ENCODE measurements at places on chromosomes 2 and 18.

DNA sequence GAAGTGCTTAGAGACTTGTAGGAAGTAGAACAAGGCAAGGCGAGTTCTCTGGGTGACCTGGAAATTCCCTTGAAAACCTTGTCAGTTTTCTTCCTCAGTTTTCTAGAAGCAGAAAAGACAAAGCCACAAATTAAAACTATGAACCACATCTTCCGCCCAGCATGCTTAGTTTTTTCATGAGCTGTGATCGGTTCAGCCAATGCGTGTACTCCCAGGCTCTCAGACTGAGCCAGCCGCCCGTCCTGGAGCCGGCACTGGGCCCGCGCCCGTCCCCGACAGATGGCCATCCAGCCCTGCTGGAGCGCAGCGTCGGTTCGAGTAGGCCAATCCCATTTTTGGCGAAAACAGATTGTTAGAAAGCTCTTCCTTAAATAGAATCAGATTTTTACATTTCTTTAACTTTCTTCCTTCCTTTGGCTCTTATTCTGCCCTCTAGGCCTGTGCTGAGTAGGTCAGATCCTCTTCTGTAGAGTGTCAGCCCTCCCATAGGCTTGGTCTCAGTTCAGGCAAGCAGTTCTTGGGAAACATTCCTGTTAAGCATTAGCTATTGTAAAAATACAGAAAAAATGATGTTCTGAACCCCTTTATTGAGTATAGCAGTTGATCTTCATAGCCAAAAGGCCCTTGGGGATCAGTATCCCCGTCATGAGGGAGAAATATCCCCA lies 112.5 kb downstream of the NCK2 start:
- H3K36me3 ChIP-seq: no peaks in the 10 kb centered on the region
- H3K4me1 ChIP-seq: no peaks in the 10 kb centered on the region
- H3K27me3 ChIP-seq: no peaks in the 10 kb centered on the region

DNA sequence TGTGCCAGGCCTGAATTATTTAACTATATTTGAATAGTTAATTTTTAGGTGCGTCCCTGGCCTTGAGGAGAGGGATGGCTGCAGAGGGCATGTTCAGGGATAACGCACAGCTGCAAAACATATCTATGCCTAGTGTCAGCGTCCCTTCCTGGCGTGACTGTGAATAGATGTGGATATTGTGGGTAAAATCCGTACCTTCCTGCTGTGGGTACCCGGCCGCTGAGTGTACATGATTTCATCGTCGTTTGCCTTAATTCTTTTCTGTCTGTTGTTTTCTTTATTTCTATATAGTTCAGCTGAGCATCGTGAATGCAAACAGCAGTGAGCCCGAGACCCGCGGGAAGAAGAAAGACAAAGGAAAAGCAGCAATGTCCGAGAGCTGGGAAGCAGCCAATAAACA lies 25.0 kb upstream of the MC2R start:
- no peaks in the 10 kb centered on the region for H3K36me3 ChIP-seq
- no peak for DNase-seq
- H3K27ac ChIP-seq: no peak overlapping the region
- H3K4me1 ChIP-seq: no peaks in the 10 kb centered on the region
- H3K4me3 ChIP-seq: no peak overlapping the region
- H3K27me3 ChIP-seq: no peaks in the 10 kb centered on the region

DNA sequence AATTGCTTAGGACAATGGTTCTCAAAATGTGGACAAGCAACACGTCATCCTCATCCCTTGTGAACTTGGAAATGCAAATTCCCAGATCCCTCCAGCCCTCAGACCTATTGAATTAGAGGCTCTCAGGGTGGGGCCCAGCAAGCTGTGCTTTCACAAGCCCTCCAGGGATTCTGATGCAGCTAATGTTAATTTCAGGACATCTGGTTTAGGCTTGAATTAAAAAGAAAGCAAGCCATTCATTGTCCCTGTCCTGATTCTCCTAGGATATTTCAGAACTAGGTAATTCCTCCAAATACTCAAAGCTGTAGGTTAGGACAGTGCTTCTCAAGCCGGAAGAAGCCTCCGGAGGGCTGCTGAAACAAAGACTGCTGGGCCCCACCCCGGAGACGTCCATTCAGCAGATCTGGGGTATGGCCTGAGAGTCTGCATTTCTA lies 26.0 kb upstream of the GLI2 start:
- H3K4me3 ChIP-seq: no peak overlapping the region
- no peaks in the 10 kb centered on the region for H3K36me3 ChIP-seq
- peak; percentile 36 for DNase-seq

- H3K4me3 ChIP-seq: no peak overlapping the region
- H3K4me1 ChIP-seq: no peaks in the 10 kb centered on the region
- DNase-seq: no peak
- no peak overlapping the region for H3K27ac ChIP-seq
- no peaks in the 10 kb centered on the region for H3K27me3 ChIP-seq
Observed at GRCh38 chr18:33210575-33211189, 229.8 kb downstream of the CCDC178 start.

DNA sequence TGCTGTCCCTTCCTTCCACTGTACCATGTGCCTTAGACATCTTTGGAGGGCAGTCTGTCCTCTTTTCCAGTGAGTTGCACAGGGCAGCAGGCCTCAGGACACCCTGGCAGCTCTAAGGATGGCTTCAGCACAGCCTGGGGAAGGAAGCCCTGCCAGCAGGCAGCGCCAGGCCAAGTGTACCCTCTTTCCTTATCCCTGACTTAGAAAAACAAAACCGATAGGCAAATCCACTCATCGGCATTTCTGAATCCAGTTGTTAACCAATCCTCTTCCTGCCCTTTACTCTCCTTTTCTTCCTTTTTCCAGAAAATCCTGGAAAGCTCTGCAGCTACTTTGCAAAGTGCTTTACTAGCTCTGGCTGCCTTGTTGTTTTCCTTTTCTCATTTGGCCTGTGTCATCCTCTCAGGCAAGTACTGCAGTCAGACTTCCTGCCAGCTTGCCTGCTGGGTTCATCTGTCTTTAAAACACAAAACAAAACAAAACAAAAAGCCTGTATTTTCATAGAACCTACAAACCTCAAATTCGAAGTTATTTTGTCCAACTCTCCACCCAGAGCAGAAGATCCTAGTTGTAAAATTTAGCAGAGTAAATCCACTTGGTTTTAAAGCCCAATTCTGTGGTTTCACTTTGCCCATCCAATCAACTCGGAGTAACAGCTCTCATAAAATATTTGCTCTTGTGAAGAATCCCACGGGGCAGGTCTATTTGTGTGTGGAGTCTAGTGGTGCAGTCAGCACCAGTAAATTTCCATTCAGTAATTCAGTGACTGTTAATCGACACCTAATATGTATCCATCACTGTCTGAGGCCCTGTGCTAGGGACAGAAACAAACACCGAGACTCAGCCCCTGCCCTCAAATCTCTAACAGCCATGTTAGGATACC lies 45.2 kb downstream of the PCBP1 start:
- peak; percentile 56 for DNase-seq
- no peaks in the 10 kb centered on the region for H3K36me3 ChIP-seq
- peaks cover 33% of the 10 kb centered on the region for H3K4me1 ChIP-seq
- peak overlapping the region; percentile 86 for H3K27ac ChIP-seq

- H3K4me3 ChIP-seq: no peak overlapping the region
- H3K27me3 ChIP-seq: no peaks in the 10 kb centered on the region
- no peaks in the 10 kb centered on the region for H3K36me3 ChIP-seq
- H3K4me1 ChIP-seq: no peaks in the 10 kb centered on the region
Observed at GRCh38 chr2:177155631-177156030, 57.0 kb upstream of the HNRNPA3 start.

GRCh38 chr2:163612332-163612731 lies 123.5 kb downstream of the FIGN start:
- DNase-seq: no peak
- no peak overlapping the region for H3K4me3 ChIP-seq
- H3K27ac ChIP-seq: no peak overlapping the region
- H3K36me3 ChIP-seq: no peaks in the 10 kb centered on the region
- no peaks in the 10 kb centered on the region for H3K4me1 ChIP-seq

DNA sequence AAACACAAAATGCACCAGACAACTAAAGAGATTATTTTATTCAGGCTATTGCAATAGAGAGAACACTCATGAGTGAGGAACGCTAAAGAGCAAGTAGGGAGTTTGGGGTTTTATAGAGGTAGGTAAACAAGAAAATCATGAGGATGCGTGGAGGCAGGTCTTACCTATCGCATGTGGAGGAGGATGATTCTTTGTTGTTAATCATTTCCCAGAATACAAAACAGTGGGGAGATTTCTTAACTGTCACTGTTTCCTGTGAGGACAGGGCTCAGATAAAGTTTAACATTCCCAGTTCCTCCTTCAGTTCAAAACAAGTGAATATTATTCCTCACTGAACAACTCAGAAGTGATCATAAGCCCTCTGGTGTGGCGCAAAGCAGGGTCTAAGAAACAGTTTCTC lies 156.1 kb upstream of the MGAT5 start:
- no peak for DNase-seq
- no peaks in the 10 kb centered on the region for H3K36me3 ChIP-seq
- no peak overlapping the region for H3K27ac ChIP-seq
- no peak overlapping the region for H3K4me3 ChIP-seq
- H3K4me1 ChIP-seq: peaks cover 4% of the 10 kb centered on the region

GRCh38 chr2:44938287-44939105 lies 3.0 kb upstream of the SIX3 start:
- no peak overlapping the region for H3K4me3 ChIP-seq
- H3K27ac ChIP-seq: no peak overlapping the region
- peaks cover 20% of the 10 kb centered on the region for H3K4me1 ChIP-seq
- H3K27me3 ChIP-seq: peaks cover 5% of the 10 kb centered on the region
- no peak for DNase-seq
- no peaks in the 10 kb centered on the region for H3K36me3 ChIP-seq

GRCh38 chr2:135948642-135949355 lies 36.6 kb downstream of the DARS1 start:
- DNase-seq: no peak
- no peak overlapping the region for H3K4me3 ChIP-seq
- H3K4me1 ChIP-seq: peaks cover 4% of the 10 kb centered on the region
- H3K36me3 ChIP-seq: no peaks in the 10 kb centered on the region

DNA sequence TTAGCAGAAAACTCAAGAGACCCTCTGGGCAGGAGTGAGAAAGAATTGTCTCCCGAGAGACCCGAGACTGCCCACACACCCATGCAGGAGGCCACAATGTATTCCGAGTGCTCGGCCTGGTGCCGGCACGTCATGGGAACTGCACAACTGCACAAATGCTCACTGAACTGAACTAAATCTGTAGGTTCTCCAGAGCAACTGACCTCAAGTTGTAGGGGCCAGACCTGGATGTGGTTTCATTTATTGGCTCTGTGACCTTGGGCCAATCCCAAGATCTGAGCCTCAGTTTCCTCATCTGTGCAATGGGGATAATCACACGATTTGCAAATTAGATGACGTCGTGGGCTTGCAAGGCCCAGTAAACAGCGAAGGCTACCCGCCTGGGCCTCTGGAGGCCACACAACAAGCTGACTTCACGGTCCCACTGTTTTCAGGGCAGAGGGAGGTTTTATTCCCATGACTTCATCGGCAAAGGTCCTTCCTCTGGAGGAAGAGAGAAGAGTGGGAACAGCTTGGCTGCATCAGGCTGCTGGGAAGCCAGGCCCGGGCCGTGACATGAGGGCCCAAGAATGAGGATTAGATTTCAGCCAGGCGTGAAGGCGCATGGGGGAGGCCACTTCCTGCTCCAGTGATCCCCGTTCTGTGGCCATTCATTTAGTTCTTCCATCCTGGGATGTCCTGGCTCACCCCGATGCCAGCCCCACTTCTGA lies 3.6 kb upstream of the ERFE start:
- H3K4me1 ChIP-seq: no peaks in the 10 kb centered on the region
- H3K27me3 ChIP-seq: no peaks in the 10 kb centered on the region
- no peak for DNase-seq
- H3K27ac ChIP-seq: no peak overlapping the region
- no peak overlapping the region for H3K4me3 ChIP-seq
- no peaks in the 10 kb centered on the region for H3K36me3 ChIP-seq

GRCh38 chr2:221572821-221573429 lies 821 bp upstream of the EPHA4 start:
- H3K27me3 ChIP-seq: no peaks in the 10 kb centered on the region
- peaks cover 5% of the 10 kb centered on the region for H3K4me1 ChIP-seq
- peak overlapping the region; percentile 91 for H3K27ac ChIP-seq
- DNase-seq: peak; percentile 58

DNA sequence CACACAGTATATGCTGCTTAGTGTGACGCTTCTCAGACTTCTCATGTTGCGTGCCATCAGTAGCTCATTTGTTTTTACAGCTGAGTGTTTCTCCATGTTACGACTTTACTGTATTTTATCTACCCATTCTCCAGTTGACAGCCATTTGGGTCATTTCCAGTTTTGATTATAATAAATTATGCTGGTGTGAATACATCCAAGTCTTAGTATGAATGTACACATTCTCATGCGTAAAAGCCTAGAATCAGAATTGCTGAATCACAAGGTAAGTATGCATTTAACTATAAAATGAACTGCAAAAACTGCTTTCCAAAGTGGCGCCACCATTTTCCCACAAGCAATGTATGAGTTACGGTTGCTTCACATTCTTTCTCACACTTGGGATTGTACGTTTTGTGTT lies 184.2 kb upstream of the SLC35G4 start:
- no peaks in the 10 kb centered on the region for H3K4me1 ChIP-seq
- H3K27ac ChIP-seq: no peak overlapping the region
- H3K4me3 ChIP-seq: no peak overlapping the region
- H3K36me3 ChIP-seq: no peaks in the 10 kb centered on the region
- no peaks in the 10 kb centered on the region for H3K27me3 ChIP-seq

- H3K27me3 ChIP-seq: no peaks in the 10 kb centered on the region
- no peaks in the 10 kb centered on the region for H3K36me3 ChIP-seq
- no peak overlapping the region for H3K27ac ChIP-seq
- no peak overlapping the region for H3K4me3 ChIP-seq
Observed at GRCh38 chr2:104678181-104678580, 175.7 kb upstream of the POU3F3 start.

GRCh38 chr2:12773586-12774394 lies 57.1 kb downstream of the TRIB2 start:
- H3K4me3 ChIP-seq: no peak overlapping the region
- H3K4me1 ChIP-seq: peaks cover 8% of the 10 kb centered on the region
- H3K36me3 ChIP-seq: no peaks in the 10 kb centered on the region
- H3K27ac ChIP-seq: no peak overlapping the region
- no peak for DNase-seq

GRCh38 chr2:102051692-102052277 lies 60.0 kb downstream of the IL1R2 start:
- DNase-seq: no peak
- H3K27me3 ChIP-seq: no peaks in the 10 kb centered on the region
- no peak overlapping the region for H3K4me3 ChIP-seq
- peaks cover 33% of the 10 kb centered on the region for H3K4me1 ChIP-seq
- H3K27ac ChIP-seq: peak overlapping the region; percentile 31
- no peaks in the 10 kb centered on the region for H3K36me3 ChIP-seq

GRCh38 chr2:9110893-9111569 lies 95.6 kb upstream of the ASAP2 start:
- H3K4me3 ChIP-seq: no peak overlapping the region
- no peaks in the 10 kb centered on the region for H3K36me3 ChIP-seq
- DNase-seq: no peak
- no peaks in the 10 kb centered on the region for H3K27me3 ChIP-seq
- no peaks in the 10 kb centered on the region for H3K4me1 ChIP-seq
- no peak overlapping the region for H3K27ac ChIP-seq
